Stimulated activated CD8-positive, alpha-beta memory T cell treated with anti-CD3 and anti-CD28 coated beads, Interleukin-7, amount 100 ng/mL, for 48 hours (primary cell): ENCODE measurements at places on chromosomes 3 and 15.

GRCh38 chr15:69531665-69532027, 79.0 kb downstream of the RPLP1 start:
- no peak for DNase-seq

GRCh38 chr3:138032567-138032966, 22.6 kb downstream of the CLDN18 start:
- no peak for DNase-seq

GRCh38 chr3:157938154-157938779, 168.0 kb downstream of the SHOX2 start:
- no peak for DNase-seq

GRCh38 chr3:188174317-188175044, 20.5 kb downstream of the LPP start:
- DNase-seq: no peak

- no peak for DNase-seq
Observed at GRCh38 chr15:69537901-69538300, 85.3 kb downstream of the RPLP1 start.

- DNase-seq: no peak
Observed at GRCh38 chr3:184237211-184237610, 7.8 kb downstream of the VWA5B2 start.

DNA sequence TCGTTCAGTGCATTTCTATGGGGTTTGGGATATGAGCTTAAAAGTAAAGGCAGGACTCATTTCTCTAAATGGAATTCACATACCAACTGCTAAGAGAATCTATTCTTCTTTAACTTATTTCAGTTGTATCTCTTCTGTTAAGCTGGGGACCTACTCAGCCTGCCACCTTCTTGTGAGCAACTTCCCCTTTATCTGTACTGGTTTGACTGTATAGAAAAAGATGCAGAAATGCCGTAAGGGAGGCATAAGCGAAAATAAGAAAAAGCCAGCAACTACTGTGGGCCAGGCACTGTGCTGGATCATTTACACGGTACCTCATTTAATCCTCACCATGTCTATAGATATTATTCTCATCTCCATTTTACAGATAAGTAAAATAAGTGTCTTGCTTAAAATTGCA, 38.4 kb downstream of the RBMS3 start:
- no peak for DNase-seq

DNA sequence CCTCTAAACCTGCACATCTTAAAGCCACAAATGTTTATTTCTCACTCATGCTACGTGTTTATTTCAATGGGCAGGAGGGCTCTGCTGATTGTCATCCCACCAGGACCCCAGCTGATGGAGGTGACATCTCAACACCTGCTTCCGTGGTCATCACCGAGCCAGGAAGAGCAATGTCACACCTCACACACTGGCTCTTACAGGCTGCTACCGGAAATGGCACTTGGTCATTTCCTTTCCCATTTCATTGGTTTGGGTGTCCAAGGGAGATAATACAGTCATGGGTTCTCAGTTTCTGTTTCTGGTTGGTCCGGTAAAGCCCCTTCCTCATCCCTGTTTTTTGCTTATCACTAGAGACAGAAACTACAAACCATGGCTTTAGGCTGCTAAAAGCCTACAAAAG, 41.9 kb downstream of the ABHD2 start:
- no peak for DNase-seq

DNA sequence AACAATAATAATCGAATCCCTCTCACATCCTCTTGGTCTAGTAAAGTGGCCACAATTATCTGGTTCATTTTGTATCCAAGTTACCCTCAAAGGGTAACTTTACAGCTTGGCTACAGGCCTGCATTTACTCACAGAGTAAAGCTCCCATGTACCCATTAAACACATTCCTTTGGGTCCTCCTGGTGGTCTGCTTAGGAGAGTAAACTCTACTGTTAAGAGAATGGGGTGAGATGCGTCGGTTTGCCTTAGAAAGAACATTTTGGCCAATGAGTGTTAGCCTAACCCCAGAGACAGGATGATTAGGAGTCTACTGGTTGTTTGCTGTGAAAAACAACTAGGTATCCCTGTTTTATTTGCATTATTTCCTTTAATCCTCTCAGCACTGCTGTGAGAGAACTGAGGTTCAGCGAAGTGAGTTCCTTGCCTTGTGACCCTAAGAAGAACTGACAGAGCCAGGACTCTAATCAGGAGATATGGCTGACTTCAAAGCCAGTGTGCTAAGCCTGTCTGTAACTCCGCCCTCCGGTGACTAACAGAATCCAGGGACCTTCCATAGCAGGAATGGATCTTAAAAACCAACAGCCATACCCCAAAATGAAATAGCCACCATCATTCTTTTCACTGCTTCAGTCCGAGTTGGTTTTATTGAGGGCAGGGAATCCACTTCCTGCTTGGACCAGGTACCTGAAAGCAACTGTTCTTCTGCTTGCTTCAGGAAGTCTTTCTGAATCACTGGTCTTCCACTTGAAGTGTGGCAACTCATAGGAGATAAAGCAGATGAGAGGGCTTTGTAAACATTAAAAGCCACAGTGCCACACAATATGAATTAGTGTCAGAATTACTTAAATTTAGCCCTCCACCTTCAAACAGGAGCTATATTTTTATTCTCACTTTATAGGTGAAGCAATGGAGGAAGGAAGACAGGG, 317.3 kb upstream of the WNT5A start:
- DNase-seq: no peak

GRCh38 chr3:58325525-58325992, 7.1 kb upstream of the PXK start:
- no peak for DNase-seq

- DNase-seq: no peak
Observed at GRCh38 chr3:183028416-183028815, 48.1 kb upstream of the DCUN1D1 start.

GRCh38 chr3:139529662-139530061, 9.9 kb downstream of the RBP1 start:
- no peak for DNase-seq

DNA sequence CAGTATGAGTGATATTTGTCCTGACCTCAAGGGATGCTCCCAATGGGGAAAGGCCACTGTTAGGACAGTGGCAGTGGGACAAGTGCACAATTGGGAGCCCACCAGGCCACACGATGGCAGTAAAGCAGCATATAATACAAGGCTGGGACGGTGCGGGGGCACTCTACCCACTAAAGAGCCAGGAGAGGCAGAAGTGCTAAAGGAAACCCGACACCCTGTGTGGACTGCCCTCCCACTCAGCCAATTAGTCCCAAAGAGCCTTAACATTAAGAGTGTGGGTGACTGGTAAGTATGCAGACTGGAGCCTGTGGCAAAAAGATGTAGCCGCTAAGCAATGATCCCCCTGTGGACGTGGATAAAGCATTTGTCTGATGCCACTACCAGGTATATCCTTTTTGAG, 8.2 kb upstream of the ZNF589 start:
- DNase-seq: peak; percentile 45

DNA sequence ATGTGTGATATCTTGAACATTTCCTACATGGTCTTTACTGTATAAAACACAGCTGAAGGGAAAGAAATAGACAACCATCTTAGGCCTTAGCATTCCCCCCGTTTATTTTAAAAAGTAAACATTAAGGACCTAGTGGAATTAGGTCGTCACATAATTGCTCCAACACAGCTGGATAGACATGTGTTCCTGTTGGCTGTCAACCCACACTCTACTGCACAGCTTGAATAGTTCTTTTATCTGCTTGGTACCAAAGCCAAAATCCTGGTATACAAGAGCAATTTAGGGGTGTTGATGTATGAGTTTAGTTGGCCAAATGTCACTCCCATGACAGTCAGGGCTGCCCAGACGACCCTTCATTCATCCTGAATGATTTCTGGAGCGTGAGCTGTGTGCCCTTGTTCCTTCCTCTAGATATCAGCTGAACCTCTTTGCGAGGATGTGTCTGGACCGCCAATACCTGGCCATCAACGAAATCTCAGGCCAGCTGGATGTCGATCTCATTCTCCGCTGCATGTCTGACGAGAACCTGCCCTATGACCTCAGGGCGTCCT, 179.7 kb downstream of the ITPR1 start:
- no peak for DNase-seq

DNA sequence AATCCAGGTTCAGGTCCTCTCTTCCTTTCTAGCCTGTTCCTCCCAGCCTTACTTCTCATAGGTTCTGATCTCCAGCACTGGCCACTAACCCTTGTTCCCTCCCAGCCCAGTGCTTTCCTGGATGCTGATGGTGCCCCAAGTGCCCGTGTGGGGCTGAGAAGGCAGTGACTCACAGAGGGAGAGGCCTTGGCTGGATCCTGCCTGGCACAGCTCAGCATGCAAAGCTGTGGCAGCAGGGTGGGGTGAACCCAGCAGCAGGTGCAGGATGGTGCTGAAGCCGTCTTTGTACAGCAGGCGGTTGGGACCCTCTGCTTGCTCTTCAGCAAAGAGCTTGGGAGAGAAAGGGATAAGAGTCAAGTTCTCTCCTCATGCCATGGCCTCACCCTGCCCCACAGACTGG, 7.6 kb downstream of the LPCAT4 start:
- no peak for DNase-seq

- no peak for DNase-seq
Observed at GRCh38 chr3:121913305-121913990, 19.2 kb downstream of the SLC15A2 start.

DNA sequence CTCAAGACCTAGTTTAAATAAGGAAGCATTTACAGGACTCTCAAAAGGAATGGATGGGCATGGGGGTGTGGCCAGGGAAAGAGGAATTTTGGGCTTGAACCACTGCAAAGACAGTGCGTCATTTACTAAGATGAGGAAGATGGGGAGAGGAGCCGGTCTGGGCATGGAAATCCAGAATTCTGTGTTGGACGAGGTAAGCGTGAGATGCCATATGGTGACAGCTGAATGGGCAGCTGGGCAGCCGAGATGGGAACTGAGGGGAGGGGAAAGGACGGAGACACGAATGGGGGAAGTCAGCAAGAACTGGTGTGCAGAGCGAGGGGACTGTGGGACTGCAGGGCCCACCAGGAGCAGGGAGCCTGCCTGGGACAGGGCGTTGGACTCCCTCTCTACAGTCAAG, 24.2 kb downstream of the TMEM44 start:
- DNase-seq: no peak

GRCh38 chr15:85579957-85580694, 199.7 kb downstream of the AKAP13 start:
- DNase-seq: no peak

- no peak for DNase-seq
Observed at GRCh38 chr3:161231861-161232260, 10.8 kb downstream of the NMD3 start.

DNA sequence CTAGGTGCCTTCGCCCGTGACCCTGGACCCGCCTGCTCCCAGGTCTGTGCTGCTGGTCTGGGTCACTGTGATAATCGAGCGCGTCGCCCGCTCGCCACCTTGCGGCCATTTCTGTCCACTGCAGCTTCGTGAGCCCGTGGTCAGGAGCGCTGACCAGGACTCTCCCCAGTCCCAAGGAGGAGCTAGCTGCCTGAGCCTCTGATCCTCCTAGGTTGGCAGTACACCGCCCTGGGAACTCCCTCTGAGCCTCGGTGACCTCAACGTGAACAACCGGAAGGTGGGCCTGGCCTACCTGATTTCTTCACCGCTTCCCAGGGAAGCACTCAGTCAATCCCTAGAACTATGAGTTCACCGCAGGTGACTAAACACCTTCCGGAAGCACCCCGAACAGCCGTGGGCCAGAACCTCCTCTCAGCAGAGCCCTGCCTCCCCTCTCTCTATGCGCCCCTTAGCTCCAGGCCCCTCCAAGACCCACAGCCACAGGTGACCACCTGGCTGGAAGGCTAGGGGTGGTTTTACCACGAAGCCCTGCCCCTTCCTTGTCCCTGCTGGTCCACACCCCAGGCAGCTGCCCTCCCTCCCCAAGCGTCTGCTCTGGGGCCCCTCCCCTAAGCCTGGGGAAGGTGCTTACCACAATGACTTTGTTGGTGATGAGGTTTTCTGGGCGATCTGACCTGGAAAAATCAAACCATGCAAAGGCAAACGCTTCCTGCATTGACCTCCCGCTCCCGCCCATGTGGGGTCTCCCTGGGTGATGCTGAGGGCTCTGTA, 9.7 kb downstream of the PLA2G4D start:
- DNase-seq: peak; percentile 8

DNA sequence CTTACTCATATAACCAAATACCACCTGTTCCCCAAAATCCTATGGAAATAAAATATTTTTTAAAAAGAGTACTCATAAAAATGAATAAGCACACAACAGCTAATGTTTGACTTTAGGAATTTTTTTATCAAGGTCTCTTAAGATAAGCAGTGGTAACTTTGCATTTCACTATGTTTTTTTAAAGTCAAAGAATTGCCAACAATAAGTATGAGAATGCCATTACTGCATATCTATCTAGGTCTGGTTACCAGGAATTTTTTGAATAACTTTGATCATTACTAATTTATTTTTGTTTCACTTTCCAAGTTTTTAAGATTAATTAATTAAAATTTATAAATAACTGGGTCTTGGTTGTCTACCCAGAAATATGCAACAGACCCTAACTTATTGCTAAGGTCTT, 41.5 kb downstream of the PLSCR4 start:
- DNase-seq: no peak

- peak; percentile 60 for DNase-seq
Observed at GRCh38 chr3:13069495-13069894, 3.7 kb downstream of the IQSEC1 start.

GRCh38 chr3:100600181-100601042, 9.0 kb upstream of the ADGRG7 start:
- no peak for DNase-seq

DNA sequence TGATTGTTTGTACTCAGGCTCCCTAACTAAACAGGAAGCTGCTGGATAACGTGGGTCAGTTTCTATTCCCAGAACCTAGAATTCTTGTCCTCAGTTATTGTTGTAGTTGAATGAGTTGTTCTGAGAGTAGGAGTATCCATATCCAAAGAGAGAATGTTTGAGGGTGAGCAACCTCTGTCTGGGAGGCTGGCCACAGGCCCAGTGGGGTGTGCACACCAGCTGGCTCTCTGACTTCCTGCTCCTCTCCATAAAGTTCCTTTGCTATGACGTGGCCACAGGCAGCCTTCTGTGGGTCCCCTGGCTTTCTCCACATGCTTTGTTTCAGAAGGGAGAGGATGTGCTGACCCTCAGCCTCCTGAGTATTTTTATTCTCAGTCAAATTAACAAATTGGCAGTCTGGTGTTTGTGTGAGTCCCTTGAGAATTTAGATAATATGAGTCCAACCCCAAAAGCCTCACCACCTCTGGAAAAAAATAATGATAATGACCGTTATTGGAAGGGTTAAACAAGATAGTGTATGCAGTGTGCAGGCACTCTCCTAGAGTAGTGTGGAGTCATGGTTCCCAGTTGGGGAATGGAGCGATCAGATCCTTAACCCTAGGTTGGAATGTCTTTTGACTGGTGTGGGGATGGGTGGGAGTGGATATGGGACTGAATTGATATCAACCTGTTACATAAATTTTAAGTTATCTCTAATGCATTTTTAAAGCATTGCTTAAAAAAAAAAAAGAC, 47.6 kb upstream of the MED12L start:
- DNase-seq: no peak
